Fibroblast of mammary gland (primary cell): ENCODE measurements at places on chromosomes 2 and 18.
A peak's percentile ranks its signal among the peaks of the same experiment; 100 is the strongest.

DNA sequence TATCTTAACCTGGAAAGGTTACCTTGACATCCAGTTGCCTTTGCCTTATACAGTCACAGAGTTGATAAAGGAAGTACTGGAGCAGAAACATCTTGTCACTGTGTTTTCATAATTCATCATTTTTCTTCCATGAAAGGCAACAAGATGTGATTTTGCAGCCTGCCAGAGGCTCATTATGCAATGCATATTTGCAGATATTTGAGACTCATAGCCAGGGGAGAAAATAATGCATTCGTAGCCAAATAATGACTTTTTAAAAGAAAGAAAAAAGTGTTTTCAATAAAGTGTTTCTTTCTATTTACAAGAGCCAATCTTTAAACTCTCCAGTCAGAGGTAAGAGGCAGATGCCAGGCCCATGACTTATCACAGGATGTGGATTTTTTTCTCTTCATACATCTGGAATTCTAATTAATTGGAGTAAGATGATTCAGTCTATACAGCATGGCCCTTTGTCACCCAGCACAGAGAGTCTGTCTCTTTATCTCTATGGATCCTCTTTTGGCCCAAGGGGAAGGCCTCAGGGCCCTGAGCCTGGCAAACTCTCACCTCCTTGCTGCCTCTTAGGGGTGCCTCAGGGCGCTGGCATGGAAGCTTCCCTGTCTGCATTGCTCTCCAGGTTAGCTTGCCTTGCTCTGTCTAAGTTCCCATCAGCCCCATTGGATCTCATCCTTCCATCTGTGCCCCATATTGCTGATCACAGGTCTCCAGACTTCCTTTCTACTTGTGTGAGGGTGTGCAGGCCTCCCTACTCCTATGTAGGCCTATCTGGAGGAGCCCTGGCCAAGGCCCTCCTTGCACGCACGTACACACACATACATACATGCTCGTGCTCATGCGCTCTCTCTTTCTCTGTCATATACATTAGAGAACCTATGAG is 247.7 kb downstream of the TPGS2 start:
- peak; percentile 81 for DNase-seq

DNA sequence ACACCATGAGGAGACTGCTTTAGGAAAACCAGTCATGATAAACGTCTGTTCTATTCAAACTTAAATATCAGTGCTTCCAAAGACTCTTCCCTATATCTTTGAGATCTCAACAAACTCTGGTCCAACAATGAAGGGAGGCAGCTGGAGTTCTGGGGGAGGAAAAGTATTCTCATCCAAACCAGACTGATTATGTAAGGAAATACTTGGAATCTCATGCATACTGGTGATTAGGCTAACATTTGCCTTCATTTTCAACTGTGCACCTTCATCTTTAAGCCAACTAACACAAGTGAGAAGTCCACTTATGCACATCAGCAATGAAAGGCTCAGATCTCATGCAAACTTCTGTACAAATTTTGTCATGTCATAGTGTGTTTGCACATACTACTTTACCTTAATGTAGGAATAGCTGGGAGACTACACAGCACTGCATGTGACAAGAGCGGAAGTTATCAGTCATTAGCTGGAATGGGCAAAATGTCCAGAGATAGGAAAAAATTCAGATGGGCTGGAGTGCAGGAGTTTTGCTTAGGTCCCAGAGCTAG is 67.5 kb upstream of the STK17B start:
- no peak for DNase-seq

DNA sequence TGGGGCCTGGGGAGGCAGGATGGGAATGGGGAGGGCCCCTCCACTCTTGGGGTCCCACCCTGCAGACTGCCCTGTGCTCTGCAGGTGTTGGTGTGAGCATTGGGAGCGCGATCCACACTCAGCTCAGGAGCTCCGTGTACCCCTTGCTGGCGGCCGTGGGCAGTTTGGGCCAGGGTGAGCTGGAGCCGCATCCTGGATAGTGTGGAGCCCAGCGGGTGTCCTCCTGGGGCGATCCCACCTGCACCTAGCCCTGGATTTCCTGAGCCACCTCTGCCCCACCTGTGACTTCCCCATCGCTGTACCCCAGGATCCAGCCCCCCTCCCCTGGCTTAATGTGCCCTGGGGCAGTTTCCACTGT is 2.6 kb downstream of the PROM2 start:
- no peak for DNase-seq

DNA sequence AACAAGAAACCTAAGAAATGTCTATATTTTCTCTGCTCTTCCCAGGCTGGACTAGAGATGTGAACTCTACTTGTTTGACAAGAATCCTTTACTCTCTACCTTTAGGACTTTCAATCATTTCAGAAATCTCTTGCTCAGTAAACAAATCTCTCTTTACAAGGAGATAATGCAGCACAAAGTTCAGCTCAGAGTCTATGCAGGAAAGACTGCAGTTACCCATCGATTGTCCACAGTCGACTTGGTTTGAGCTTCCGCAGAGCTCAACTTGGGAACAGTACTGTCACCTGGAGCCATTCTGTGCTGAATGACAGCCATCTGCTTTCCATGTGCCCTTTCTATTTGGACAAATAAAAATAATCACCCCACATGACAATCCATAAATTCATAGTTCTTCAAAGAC is 259.7 kb upstream of the STON1 start:
- no peak for DNase-seq

DNA sequence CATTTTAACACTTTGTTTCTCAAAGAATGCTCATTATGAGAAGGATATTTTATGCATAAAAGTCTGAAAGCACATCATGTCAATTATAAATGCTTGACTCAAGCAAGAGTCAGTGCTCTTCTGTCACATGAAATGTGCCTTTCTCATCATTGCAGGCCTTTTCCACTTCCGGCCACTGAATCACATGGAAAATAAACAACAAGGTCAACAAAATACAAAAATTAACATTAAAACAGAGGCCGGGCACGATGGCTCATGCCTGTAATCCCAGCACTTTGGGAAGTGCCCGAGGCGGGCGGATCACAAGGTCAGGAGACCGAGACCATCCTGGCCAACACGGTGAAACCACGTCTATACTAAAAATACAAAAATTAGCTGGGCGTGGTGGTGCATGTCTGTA is 480.6 kb downstream of the SPAG16 start:
- no peak for DNase-seq

DNA sequence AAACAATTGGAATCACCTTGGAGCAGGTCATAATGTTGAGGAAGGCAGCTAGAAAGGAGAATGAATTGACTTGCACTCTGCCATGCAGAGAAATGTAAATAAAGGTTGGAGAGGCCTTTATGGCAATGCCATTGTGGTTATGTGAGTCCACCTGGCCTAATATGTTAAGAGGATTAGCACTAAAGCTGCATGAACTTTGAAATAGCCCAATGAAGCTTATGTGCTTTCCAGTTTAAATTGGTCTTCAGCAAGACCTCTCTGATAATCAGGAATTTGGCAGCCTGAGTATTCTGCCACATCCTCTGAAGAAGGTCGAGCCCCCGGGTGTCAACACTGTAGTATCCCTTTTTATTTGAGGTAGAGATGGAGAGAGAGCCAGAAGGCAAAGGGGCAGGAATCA is 464.9 kb downstream of the CDH2 start:
- DNase-seq = no peak

DNA sequence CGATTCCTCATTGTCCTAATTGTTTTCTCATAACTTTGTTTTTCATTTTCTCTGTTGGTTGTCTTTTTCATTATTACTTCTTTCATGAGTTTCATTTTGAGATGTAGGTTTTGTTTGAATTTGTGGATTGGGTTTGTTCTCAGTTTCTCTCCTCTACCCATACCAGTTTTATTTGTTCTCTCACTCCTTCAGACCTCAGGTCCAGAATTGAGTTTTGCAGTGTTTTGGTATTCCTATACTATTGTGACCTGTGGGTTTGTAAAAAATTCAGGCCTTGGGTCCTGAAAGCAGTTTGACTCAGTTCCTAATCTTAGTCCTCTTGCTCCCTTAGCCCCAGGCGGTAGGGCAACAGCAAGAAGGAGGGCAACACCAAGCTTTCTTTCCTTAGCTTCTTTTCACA is 28.3 kb upstream of the UBE2E3 start:
- no peak for DNase-seq

DNA sequence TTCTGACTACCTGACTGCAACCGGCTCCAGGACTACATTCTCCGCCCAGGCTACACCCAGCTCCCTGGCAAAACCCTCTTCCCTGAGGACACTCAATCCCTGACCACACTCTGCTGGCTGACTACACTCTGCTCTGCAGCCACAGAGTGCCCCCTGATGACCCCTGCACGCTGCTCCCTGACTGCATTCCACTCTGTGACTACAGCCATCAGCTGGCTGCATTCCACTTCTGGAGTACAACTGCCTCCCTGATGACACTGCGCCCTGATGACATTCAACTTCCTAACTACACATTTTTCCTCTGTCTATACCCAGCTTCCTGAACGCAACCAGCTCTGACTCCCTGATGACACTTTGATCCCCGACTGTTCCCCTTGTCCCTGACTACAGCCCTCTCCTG is 71.3 kb upstream of the NRXN1 start:
- DNase-seq = no peak

DNA sequence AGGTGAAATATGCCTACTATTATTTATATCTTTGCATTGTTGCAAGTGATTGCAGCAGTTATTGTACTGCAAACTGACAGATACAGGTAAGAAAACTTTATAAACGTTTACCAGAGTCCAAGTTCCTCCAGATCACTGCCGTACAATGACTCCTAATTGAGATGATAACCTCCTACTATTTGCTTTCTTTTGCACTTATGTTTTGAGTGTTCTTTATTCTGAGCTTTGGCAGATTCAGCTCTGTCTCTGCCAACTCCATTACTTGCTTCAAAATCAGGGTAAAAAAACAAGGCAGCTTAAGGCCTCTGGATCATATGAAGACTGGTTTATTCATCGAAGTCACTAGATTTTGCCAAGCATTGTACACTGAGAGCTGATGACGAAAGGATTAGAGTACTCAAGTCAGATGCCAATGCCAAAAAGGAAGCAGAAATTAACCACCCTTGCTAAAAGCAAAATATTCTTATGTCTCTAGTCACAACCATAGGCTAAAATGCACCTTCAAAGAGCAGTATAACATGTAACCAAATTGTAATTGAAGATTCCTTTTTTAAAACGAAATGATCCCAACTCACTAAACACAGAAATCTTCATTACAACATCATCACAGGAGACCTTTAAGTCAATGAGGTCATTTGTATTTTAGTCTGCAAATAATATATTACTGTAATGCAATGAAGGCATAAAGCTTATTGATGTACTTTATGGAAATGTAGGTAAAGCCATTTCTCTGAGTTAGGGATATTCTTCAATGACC is 10.5 kb upstream of the IKZF2 start:
- peak; percentile 73 for DNase-seq

GRCh38 chr2:47641366-47641765 is 141.6 kb upstream of the MSH6 start:
- peak; percentile 14 for DNase-seq

DNA sequence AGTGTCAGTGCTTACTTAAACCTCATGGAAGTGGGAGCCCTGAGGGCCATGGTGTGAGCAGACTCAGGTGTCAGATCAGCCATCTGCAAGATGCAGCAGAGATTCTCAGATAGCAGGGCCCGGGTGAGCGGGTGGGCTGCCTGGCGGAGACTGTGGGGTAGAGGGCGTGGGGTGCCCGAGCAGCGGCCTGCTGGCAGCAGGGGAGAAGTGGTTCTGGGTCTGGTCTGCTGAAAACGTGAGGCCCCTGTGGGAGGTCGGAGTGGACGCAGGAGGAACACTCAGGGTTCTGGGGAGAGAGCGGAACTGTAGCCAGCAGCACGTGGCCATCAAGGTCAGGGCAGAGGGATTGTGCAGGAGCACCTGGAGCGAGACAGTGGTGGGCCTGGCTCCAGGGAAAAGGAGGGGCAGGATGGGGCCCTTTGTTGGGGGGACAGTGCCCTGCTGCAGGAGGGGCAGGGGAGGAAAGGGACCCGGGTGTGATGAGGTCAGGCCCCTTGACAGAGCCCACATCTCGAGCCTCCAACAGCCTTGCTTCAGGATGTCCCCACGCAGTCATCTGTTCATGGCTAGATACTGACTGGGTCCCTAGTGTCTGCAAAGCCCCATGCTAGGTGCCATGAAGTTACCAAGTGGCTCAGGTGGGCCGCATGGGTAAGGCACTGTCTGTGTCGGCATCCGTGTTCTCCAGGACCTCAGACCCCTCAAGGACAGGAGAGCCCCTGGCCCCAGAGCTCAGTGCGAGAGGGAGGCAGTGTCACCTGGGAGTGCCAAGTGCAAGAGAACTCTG is 2.7 kb upstream of the ESPNL start:
- no peak for DNase-seq

- DNase-seq = no peak
Measured at GRCh38 chr2:108906403-108907077, 82.5 kb downstream of the EDAR start.

DNA sequence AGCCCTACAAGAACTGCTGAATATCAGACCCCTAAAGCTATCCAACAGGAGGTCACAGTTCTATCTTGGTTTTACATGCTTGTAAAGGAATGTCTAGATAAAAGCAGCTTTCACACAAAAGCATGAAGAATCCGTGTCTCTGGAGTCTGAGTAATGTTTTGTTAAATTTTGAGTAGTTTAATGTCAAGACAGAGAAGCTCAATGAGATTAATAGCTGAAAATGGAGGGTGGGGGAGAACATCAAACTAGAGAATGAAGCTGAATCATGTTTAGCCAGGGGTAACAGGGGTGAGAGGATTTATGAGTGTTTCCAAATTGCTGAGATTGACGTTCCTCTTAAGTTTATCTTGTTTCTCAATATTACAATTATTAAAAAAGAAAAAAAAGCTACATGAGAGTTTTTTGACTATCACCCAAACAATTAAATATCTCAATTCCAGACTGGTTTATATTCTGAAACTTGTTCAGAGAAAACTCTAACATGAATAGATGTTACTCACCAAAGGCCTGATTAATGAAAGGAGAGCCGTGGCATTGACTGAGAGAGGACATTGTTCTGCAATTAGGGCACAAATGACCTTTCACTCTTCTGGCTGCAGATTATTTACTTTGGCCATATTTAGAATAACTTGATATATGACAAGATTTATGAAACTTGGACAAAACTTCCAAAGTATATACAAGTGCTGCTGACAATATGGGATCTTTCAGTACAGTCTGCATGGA is 266.4 kb upstream of the ETAA1 start:
- peak; percentile 42 for DNase-seq

DNA sequence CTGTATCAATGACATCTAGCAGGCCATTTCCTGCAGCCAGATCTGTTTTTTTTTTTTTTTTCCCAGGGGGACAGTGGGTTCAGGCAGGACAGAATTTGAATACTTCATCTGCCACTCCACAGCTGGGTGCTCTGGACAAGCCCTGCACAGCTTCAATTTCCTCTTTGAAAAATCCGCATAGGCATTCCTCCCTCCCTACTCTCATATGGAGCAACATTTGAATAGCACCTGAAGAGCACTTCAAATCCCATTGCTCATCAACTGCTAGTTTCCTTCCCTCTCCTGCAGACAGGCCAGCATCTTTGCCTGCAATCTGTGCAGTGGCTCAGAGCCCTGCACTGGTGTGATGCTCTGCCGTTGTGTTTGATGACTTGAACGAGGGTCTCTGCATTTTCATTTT is 326.3 kb downstream of the TSN start:
- DNase-seq = no peak

- DNase-seq = no peak
Measured at GRCh38 chr18:53883771-53884170, 340.7 kb downstream of the MBD2 start.
